Activated T-helper 2 cell treated with anti-CD3 and anti-CD28 coated beads, Interferon-gamma antibody, Interleukin-2, Interleukin-4, amounts not matched to agents 10 μg/mL and 5 μg/mL and 100 μg/mL, durations not matched to agents 14 hours and 24 hours and 36 hours (primary cell): ENCODE measurements at places on chromosomes 11 and 22.

GRCh38 chr11:15045891-15046290 is 27.5 kb upstream of the CALCB start:
- DNase-seq: no peak

- no peak for DNase-seq
Measured at GRCh38 chr22:17387356-17387755, 18.1 kb downstream of the CECR2 start.

GRCh38 chr11:2928605-2929530 is at the start of gene PHLDA2:
Gene PHLDA2, minus strand, starts transcription at chr11:2929420. Its CDS starts 56 bp downstream, at chr11:2929364.
- peak; percentile 61 for DNase-seq

- DNase-seq: no peak
Measured at GRCh38 chr11:26399336-26399735, 67.4 kb downstream of the ANO3 start.

DNA sequence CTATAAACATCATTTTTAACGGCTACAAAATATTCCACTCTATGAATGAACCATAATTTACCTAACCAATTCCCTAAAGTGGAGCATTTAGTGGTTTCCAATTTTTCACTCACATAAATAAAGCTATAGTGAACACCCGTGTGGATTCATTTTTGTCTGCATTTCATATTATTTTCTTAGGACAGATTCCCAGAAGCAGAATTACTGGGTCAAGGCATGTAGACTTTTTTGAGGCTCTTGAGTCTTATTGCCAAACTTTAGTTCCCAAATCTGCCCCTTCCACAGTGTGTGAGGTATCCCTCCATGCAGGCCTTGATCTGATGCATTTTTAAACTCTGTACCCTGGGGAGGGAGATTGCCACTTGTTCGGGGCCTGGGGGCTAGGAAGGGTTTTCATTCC is 198.2 kb downstream of the TENM4 start:
- DNase-seq: no peak

DNA sequence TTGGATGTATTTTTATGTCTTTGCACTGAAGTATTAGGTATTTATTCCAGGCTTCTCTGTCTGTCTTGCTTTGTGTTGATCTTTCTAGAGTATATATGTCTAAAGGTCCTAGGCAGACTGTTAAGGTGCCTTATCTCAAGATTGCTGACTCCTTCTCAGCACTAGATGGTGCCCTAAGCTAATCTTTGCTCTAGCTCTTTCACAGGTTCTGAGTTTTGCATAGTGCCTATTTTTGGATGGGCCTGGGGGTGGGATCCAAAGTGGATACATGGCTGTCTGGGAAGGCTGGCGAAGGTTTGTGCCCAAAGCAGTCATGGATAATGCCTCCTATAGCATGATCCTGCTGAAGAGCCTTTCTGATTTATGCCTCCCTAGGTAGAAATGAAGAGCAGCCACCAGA is 154.9 kb downstream of the TRPC6 start:
- no peak for DNase-seq

DNA sequence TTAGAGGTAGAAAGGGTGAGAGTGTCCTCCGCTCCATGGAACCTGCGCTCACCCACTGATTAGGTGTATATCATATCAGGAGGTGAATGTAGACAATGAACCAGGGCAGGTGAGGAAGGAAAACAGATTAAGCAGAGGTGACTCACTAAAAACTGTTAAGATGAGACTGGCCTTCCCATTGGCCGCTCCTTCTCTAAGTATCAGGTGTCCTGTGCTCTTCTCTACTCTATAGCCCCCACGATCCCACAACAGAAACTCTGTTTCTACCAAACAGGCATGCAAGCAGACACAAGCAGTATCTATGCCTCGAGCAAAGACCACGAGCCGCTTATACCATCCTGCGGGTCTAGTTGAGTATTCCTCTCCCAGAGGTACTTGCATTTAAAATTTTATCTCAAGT is 103.1 kb downstream of the SNX19 start:
- no peak for DNase-seq

- no peak for DNase-seq
Measured at GRCh38 chr11:86917589-86917988, 37.6 kb downstream of the FZD4 start.

DNA sequence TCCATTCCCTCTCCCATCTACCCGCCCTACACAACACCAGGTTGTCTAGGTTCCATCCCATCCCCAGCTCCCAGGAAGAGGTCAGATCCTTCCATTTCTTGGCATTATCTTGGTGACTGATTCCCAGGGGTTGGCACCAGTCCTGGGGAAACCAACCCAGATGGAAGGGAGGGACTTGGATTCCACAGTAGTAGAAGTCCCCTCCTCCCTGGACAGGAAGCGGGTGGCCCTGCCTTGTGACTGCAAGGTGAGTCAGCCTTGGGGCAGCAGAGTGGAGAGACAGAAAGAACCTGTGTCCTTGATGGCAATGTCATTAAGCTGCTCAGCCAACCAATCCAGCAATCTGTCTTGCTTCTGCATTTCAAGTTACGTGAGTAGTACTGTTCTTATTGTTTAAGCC is 26.5 kb downstream of the SYT13 start:
- DNase-seq: no peak

GRCh38 chr11:36818410-36818809 is 220.4 kb upstream of the RAG2 start:
- no peak for DNase-seq

DNA sequence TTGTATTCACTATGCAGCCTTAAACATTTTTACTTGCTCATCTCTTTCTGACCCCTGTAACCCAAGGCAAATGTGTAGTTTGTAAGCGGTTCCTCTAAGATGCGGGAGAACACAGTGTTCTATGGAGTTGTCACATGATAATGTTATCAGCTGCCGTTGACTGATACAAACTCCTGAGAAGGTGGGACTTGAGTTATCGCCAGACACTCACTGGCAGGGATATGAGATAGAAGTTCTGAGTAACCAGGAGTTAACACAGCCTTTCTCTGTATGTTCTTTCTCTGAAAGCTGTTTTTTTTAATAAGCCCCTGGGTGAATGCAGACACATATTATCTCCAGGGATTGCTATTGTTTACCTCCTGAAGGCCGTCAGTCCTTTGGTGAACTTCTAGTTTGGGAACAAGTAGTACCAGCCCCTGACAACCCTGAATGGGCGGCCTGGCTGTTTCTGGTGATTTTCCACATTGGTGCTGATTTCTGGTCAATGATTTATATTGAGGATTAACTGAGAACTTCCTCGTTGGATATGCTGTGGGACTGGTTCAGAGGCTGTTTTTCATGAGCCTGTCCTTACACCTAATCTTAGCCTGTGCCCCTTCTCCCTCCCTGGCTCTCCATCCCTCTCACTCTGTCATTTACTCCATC is 155.3 kb upstream of the RASSF10 start:
- no peak for DNase-seq

GRCh38 chr11:117563556-117563955 is 233.5 kb downstream of the DSCAML1 start:
- DNase-seq: no peak

DNA sequence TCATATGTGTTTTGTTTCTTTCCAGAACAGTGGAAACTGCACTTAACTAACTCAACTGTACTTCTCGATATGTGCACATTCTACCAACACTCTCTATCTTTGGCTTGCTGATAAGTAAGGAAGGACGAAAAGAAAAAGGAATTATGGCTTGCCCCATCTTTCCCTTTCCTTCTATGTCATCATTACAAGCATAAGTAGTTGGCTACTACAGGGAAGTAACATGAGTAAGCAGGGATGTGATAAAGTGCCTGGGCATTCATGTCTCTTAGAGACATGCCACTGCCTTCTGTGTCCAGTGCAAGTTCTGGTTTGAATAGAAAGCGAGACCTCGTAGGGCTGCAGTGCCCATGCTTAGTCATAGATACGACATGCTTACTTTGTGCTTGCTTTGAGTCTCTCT is 342.5 kb downstream of the ETS1 start:
- DNase-seq: no peak

DNA sequence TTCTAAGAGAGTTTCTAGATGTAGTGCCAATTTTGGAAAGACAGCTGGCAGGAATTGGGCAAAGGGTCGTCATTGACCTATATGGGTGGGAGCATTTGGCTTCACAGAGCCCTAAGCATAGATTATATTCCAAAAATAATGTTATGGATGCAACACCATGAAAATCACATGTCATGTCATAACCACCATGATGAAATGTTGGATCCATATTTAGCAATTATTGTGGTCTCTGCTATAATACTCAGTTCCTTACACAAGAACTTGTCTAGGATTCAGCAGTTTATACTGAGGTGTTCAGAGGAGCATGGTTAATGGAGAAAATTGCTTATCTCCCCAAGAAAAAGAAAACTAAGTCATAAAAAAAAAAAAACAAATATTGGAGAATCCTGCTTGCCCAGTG is 31.6 kb downstream of the NTM start:
- DNase-seq: no peak

DNA sequence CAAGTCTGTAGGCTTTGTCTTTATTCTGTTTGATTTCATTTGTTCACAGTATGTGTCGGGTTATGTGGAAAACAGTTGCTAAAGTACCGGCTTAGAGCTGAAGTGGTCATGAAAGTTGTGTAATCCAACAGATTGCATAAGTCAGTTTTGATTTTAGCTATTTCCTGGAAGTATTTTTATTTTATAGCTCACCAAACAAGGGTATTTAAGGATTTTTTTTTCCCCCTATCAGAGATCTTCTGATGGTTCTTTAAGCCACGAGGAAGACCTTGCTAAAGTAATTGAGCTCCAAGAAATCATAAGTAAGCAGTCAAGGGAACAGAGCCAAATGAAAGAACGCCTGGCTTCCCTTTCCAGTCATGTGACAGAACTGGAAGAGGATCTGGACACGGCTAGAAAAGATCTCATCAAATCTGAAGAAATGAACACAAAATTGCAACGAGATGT is 55.9 kb downstream of the PPFIA1 start:
- DNase-seq: no peak

DNA sequence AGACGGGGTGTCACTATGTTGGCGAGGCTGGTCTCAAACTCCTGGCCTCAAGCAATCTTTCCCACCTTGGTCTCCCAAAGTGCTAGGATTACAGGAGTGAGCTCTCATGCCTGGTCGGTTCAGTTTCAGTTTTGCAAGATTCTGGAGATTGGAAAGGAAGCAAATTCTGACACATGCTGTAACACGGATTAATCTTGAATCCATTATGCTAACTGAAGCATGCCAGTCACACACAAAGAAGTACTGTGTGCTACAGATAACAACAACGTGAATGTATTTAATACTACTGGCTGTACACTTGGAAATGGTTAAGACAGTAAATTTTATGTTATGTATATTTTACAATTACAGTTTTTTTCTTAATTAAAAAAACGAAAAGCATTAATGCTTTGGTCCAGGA is 107.6 kb downstream of the MED15 start:
- DNase-seq: no peak

GRCh38 chr11:114195981-114196731 is 100.0 kb upstream of the NNMT start:
- DNase-seq: no peak

- DNase-seq: peak; percentile 84
Measured at GRCh38 chr22:39388261-39389011, 11.1 kb upstream of the TAB1 start.
